Body of pancreas (tissue), 4 donors: ENCODE measurements at places on chromosomes 7 and 10.
A peak's percentile ranks its signal among the peaks of the same experiment; 100 is the strongest.

GRCh38 chr10:93208717-93209464 lies 135.2 kb downstream of the CYP26A1 start:
- H3K36me3 ChIP-seq = no peaks in the 10 kb centered on the region
- H3K4me3 ChIP-seq = no peak overlapping the region
- H3K27me3 ChIP-seq = no peaks in the 10 kb centered on the region
- no peak for DNase-seq

DNA sequence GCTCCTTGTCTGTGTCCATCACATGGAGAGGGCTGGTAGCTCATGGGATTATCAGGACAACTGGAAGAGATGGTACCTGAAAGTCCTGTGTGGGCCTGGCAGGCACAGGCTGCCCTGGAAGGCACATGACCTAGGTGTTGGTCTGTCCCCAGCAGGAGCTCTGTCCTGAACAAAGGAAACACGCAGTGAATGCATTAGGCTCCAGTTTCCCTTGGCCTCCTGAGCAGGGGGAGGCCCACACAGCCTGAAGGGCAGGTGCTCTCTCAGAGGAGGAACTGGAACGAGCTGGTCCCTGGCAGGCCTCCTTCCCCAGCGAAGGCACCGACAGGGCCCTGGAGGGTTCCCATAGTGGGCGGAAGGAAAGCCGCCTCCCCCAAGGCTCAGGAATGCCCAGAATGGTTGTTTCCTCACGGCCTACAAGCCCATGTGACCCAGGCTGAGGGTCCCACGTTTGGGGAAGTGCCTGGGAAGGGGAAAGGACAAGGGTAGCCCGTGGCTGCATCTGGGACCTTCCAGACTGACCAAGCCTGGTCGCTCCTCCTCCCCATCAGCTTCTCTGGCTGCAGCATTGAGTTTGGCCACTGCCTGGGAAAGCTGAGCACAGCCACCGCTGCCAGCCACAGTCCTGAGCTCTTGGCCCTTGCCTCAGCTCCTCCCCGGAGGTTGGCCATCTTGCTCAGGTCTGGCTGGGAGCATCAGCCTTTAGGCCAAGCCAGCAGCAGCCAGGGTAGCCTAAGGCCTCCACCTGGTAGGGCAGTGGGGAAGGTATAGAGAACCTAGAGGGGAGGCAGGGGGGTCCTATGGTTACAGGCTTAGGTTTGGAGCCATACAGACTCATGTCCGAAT lies 21.8 kb downstream of the CXCL12 start:
- no peak for DNase-seq
- H3K36me3 ChIP-seq = no peaks in the 10 kb centered on the region
- no peaks in the 10 kb centered on the region for H3K27me3 ChIP-seq
- H3K4me1 ChIP-seq = peaks cover 22% of the 10 kb centered on the region

DNA sequence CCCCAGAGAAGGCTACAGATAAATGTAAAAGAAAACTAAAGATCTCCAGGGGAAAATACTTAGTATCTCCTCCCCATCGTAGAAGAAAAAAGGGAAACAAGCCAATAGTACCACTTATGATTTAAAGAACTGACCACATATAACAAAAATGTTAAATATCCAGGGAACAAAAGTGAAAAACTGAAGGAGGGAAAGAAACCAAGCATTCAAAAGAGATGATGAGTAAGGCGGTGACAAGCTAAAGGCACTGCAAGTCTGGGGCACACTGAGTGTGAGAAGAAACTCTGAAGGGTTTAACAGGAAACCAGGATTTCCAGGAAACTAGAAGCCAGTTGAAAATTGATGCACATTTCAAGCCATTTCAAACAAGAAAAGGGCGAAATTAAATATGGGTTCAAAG lies 226.3 kb downstream of the AHR start:
- no peaks in the 10 kb centered on the region for H3K27me3 ChIP-seq
- no peaks in the 10 kb centered on the region for H3K36me3 ChIP-seq
- peak overlapping the region; percentile 75 for H3K27ac ChIP-seq
- H3K4me3 ChIP-seq = no peak overlapping the region
- peaks cover 21% of the 10 kb centered on the region for H3K4me1 ChIP-seq

DNA sequence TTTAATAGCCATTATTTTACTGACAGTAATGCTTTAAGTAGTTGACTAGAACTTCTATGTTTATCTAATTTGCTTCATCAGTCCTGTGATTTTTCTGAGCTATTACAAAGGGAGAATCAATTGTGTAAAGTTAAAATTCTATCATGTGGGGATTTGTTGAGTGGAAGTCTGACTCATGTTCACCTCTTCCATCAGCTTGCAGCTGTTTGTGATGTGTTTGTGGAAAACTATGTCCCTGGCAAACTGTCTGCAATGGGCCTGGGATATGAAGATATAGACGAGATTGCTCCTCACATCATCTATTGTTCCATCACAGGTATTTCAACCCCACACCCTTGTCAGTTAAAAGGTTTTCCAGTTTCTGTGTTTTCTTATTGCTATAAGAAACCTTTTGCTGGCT lies 59.9 kb downstream of the SUGCT start:
- H3K27ac ChIP-seq = no peak overlapping the region
- no peak for DNase-seq
- no peaks in the 10 kb centered on the region for H3K4me1 ChIP-seq
- no peaks in the 10 kb centered on the region for H3K36me3 ChIP-seq
- H3K27me3 ChIP-seq = no peaks in the 10 kb centered on the region
- no peak overlapping the region for H3K4me3 ChIP-seq

DNA sequence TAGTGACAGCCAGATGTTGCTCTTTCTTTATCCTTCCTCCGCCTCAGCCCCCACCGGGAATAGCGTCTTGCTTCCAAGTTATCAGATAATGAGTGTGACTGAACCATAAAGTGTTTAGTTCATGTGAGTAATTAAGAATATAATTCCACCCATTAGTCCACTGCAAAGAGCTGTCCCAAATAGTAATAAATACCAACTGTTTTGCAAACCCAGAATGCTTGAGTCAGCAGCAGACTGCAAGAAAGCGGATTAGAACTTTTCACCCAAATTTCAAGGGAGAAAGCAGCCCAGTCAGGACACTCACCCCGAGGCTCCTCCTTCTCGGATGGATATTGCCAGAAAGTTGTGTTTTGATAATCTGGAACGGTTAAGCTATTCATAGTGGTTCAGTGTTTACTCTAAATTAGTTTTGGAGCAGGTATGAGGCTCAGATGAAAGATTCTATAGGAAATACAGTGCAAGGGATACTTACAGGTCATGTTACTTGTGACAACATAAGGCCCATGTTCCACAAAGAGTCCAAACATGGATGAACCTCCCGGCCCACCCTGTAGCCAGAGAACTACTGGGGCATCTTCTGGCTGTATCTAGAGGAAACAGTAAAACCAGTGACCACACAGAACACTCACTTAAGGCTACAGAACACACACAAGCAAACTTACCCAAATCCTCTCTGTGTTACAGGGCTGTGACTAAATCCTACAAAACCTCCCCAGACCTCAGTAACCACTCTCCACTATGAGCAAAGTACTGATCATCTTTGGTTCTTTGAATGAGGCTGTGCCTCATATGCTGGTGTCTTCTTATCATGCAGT lies 50.5 kb downstream of the CPVL start:
- H3K36me3 ChIP-seq = no peaks in the 10 kb centered on the region
- peaks cover 4% of the 10 kb centered on the region for H3K4me1 ChIP-seq
- no peak overlapping the region for H3K4me3 ChIP-seq
- DNase-seq = no peak
- no peak overlapping the region for H3K27ac ChIP-seq

DNA sequence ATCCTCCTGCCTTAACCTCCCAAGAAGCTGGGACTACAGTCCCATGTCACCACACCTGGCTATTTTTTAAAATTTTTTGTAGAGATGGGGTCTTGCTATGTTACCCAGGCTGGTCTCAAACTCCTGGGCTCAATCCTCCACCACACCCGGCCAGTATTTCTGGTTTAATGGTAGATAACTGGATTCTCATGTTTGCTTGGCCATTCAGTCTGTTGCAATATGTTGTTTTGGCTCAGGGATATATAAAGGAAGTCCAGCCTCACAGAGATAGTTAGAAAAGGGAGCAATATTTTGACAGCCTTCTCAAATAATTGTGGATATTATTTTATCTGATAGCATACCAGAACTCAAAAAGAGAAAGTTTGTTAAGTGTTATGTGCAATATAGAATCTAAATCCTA lies 82.4 kb downstream of the BTAF1 start:
- no peaks in the 10 kb centered on the region for H3K27me3 ChIP-seq
- no peak overlapping the region for H3K27ac ChIP-seq
- H3K4me3 ChIP-seq = no peak overlapping the region
- H3K36me3 ChIP-seq = no peaks in the 10 kb centered on the region
